ENCODE measurements at places on chromosomes 7 and 10.

DNA sequence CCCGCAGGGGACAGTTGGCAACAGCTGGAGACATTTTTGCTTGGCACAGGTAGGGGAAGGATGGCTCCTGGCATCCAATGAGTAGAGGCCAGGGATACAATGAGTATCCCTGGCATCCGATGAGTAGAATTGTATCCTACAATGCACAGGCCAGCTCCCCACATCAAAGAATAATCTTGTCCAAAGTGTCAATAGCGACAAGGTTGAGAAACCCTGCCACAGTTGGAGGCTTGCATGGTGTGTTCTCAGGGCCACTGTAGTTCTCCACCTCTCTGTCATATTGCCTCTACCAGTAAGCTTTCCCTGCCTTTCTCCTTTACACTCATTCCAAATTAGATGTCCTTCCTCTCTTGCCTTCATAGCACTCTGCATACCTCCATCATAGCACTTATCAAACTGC is 60.7 kb downstream of the ZNF92 start:
- DNase-seq = no peak

GRCh38 chr10:118729641-118730258 is 25.0 kb downstream of the CACUL1 start:
- DNase-seq = no peak

- no peak for DNase-seq
These were observed 24.6 kb downstream of the PEX1 start for GRCh38 chr7:92503767-92504166.

DNA sequence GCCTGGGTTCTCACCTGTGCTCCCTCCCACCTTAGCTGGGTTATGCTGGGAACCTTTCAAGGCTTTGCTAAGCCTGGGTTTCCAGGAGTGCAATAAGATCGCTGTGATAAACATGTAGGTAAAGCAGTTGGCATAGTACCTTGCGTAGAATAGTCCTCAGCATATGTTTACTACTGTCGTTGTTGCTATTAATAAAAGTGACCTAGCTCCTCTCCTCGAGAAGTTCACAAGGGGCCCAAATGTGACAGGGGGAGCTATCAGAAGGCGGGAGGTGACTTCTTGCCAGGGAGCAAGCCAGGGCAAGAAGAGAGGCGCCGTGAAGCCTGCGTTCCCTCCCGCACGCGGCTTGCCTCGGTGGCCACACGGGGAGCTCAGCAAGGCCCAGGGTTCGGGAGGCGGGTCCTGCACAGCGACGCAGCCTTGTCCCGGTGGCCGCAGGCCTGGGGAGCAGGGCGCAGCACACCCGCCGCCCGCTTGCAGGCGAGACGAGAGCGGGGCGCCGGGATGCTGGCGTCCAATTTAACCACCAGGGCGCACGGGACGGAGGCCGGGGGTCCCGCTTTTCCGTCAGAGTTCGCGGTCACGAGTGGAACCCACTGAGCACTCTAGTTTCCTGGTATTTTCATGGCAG is 106.2 kb downstream of the SNX10 start:
- peak; percentile 78 for DNase-seq

DNA sequence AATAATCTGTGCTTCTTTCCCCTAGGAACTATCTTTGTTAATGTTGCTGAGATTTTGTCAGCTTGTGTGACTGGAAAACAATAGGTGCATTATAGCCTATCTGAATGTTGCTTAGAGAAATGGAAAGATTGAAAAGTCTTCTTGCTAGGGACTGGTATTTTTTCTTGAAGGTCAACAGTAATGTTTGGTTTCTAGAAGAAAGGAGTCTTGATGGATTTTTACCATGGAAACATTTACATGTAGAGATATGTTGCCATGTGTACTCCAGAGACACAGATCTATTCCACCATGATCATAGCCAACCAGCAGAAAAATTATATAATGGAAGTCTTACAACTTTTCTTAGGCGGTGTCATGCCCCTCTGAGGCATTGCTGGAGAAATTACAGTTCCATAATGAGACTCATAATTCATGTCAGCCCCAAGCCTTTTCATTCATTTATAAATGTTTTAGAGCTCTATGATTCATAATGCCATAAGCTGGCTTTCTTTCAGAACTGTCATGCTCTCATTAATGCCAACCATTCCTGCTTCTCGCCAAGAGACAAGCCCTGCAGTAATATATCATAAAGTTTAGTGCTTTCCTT is 175.1 kb upstream of the PTPRZ1 start:
- DNase-seq = no peak

DNA sequence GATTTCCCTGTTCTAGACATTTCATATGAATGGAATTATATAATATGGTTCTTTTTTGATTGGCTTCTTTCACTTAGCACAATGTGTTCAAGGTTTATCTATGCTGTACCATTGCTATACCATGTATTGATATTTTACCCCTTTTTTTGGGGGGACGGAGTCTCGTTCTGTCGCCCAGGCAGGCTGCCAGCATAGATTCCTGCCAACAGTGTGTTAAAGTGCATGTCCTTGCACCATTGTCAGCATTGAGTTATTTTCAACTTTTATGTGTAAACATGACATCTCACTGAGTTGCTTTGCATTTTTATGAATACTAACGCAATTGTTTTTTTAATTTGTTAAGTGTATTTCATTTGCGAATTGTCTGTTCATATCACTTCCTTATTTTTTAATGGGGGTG is 4.9 kb downstream of the ABCC2 start:
- no peak for DNase-seq

DNA sequence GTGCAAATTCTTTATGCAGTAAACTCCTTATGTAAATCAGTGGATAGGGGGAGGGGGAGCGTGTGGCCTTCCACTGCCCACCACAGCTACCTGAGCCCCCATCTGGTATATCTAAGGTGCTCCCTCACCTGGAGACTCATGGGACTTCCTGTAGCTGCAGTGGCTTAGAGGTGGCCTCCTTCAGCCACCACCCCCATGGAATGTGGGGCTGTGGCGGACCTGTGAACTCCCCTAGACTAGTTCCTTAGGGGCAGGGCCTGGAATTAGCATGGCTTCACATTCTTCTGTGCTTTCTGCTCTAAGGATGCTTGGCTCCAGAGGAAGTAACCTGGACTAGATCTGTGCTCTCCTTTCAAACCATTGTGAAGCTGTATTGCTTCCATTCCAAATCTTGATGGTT is 550.5 kb upstream of the COBL start:
- no peak for DNase-seq

DNA sequence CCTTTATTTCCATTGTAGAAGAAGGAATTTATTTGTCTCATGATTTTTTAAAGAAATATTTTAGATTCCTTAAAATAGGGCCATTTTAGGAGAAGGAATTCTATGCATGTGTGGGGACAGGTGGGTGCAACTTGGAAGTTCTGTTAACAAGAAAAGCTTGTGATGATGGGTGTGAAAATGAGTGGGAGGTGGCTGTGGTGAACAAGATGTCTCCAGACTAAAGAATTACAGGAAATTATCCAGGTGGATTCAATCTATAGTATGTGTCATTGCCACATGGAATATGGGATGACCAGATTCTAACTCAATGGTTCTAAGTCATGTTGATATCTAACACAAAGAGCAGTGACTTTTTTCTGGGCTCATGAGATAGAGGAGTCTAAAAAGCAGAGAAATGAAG is 229.6 kb upstream of the IGFBP3 start:
- DNase-seq = no peak

- DNase-seq = no peak
These were observed 42.2 kb upstream of the SRGN start for GRCh38 chr10:69045441-69046300.

- DNase-seq = no peak
These were observed 225.3 kb downstream of the PTEN start for GRCh38 chr10:88088441-88089340.

- peak; percentile 58 for DNase-seq
These were observed 48.7 kb downstream of the CREB3L2 start for GRCh38 chr7:137953043-137953664.

DNA sequence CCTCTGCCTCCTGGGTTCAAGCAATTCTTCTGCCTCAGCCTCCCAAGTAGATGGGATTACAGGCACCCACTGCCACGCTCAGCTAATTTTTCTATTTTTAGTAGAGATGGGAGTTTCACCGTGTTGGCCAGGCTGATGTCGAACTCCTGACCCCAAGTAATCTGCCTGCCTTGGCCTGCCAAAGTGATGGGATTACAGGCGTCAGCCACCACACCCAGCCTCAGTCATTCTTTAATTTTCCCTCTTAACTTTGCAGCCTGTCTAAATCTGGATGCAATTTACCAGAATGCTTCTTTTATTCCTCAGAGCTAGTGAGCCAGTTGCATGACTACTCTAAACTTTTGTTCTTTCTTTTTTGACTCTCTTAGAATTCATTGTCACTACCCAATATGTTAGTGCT is 90.5 kb upstream of the CSTF2T start:
- DNase-seq = no peak

- no peak for DNase-seq
These were observed 187.8 kb downstream of the SDK1 start for GRCh38 chr7:3488829-3489228.

DNA sequence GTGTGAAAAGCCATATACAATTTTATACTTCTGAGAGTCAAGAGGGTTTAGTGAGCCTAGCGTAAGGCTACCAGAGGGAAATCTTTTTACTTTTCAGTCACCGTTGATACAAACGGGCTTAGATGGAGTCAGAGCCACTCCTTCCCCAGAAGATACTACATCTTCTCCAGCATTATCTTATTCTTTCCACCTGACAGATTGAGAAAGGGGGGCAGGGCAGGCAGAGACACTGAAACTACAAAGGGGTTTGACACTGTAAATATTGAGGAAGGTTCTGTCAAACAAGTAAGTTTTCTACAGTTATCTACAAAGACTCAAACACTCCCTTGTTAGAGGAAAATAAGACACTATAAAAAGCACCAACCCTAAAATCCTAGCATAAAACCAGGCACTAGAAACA is 100.0 kb downstream of the RELN start:
- DNase-seq = no peak

DNA sequence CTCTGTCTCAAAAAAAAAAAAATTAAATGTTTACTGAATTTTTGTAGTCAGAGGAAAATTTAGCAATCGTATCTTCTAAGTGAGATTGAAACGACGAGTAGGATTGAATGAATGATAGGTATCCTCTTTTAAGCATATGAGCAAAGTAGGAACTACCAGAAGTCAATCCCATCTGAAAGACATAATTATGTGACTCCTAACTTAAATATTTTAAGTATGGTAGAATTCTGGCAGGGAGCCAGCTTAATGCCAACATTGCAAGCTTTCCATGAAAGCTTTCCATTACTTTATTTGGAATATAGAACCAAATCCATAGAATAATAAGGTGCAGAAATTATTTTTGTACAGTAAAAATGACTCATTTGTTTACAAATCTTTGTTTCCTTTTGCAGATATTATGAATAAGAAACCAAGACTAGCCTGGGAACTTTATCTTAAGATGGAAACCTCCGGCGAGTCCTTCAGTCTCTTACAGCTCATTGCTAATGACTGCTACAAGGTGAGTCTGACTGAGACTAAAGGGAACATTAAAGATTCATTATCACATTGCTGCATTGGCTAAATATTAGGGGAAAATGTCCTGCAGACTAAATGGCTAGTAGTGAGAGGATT is 50.2 kb upstream of the UBN2 start:
- DNase-seq = no peak

- DNase-seq = peak; percentile 40
These were observed 46.2 kb downstream of the GRK5 start for GRCh38 chr10:119253433-119254174.

DNA sequence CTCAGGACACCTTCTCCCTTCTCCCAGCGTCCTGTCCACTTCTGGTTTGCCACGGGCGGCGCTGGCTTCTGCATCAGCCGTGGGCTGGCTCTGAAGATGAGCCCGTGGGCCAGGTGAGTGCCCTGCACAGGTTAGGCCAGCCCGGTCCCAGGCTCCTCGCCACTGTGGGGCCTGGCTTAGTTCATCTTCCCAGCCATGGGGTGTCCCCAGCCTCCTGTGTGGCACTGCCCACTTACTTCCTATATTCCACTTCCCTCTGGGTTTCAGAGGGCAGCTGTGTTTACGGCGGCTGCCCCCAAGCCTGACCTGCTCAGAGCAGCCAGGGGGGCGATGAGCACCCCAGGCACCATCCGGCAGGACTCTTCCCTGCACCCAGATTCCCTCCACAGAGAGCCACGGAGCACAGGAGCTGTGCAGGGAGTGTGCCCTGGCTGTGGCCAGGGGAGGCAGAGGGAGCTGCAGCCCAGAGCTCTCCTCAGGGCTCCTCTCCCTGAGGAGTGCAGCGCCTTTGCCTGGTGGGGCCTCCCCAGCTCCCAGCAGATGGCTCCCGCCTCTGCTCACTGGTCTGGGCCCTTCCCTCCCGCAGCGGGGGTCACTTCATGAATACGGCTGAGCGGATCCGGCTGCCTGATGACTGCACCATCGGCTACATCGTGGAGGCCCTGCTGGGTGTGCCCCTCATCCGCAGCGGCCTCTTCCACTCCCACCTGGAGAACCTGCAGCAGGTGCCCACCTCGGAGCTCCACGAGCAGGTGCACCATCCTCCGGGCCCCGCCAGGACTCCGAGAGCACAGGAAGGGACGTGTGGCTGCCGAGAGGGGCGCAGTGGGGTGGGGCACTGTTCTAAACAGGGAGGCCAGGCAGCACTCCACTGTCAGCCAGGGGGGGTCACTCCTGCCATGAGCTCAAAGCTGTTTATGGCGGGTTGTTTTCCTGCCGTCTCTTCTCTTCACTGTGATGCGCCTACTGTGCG is 6.4 kb downstream of the LFNG start:
- DNase-seq = no peak

- no peak for DNase-seq
These were observed 17.0 kb downstream of the IL15RA start for GRCh38 chr10:5960070-5960972.

DNA sequence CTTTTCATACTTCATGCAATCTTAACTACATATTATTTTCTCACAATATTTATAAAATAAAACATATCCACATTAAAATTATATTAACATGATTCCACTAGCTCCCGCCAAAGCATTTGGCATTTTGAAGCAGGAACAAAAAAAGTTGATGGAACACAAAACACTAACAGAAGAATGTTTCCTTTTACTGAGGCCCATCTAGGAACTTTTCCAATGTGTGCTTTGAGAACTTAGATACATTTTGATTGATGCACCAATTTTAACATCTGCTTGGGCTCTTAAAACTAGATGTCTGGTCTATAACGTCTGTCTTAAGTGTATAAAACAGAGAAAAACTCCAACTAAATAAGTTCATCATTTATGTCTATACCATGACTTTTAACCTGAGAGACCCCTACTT is 1214.8 kb downstream of the SORCS1 start:
- no peak for DNase-seq

DNA sequence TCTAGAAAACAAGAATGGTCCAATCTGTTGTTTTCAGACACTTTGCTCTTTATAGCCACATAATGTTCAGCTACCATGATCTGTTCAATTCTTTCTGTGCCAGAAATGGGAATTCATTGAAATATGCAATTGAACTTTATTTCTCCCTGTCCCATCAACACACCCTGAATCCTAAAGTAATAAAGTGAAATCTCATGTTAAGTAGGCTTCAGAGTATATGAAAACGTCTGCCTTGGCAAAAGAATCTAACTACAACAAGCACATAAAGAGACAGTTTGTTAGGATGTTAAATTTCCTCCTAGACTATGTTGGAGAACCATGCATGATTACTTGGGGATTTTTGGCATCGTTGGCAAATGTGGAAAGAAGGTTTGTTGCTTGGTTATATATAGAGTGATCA is 722.7 kb downstream of the XPNPEP1 start:
- DNase-seq = no peak

- no peak for DNase-seq
These were observed 64.4 kb downstream of the BPGM start for GRCh38 chr7:134710854-134711624.

- DNase-seq = no peak
These were observed 423 bp downstream of the BAZ1B start for GRCh38 chr7:73521636-73522104.
